ENCODE measurements at places on chromosomes 12 and 14.

DNA sequence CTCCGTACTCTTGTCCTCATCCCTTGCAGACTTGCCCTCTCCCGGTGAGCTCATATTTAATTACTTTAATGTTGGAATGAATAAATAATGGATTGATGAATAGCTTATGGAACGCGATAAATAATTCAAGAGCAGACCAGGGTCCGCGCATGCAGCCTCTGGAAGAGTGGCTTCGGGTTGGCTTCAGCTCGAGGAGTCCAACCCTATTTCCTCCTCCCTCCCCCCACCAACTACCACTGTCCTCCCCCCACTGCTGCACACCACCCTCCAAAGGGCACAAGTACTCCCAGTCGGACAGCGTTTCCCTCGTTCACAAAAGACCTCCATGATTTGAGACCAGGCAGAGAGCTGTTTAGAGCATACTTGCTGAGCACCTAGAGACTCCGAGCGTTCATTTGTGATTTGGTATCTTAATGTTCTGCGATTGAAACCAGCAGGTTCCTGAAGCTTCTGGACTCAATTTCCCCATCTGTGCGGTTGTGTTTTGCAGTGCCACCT is 647 bp upstream of the SIX1 start:
- peak; percentile 54 for DNase-seq

GRCh38 chr12:52826611-52827498 is 7.3 kb downstream of the KRT79 start:
- DNase-seq: no peak

GRCh38 chr14:25032092-25032784 is 17.7 kb downstream of the STXBP6 start:
- no peak for DNase-seq

DNA sequence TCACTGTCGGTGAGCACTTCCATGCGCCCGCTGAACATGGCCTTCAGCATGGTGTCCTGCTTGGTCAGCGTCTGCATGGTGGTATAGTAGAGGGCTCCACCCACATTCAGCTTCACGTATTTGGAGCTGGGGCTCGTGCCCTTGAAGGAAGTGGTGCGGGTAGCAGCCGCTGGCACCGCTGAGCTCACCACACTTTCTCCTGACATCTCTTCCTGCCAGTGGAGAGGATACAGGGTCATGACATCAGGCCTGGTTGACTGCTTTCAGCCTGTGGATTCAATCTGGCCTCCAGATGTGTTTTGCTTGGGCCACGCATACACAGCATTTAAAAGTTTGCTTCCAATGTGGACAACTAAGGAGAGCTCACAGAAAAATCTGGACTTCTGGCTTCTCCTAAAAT is 7.6 kb downstream of the KCTD10 start:
- no peak for DNase-seq

- no peak for DNase-seq
These were observed 16.9 kb downstream of the DHRS2 start for GRCh38 chr14:23653051-23653450.

- no peak for DNase-seq
These were observed 1.5 kb upstream of the RPAP3 start for GRCh38 chr12:47707355-47707754.

DNA sequence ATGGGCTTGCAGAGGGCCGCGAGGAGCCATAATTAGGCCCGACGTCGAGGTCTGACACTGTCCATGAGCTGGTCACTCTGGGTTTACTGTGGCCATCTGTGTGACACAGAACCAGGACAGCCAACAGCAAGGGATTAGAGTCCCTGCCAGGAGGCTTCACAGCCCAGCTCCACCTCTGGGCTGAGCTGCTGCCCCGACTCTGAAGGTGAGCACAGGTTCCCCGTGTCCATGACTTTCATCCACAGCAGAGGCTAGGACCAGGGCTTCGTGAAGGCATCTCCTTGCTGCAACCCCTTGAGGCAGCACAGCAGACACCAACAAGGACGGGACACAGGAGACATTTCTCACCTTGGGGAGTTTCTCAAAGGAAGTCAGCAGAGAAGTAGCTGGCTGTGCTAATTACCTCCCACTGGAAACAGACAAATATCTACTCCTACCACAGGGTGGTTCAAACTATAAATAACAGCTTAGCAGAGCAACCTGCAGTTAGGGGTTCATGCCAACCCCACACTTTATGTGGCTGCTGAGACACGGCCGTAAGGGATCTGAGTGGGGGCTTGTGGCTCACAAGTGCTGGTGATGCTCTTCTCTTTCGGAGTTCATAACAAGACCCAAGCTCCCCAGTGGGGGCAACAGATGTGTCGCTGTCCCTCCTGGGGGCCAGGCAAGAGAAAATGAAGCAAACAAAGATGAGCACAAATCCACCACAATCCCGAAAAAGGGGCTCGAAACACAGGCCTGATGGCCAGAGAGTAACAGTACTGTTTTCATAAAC is 29.2 kb downstream of the ZFYVE21 start:
- no peak for DNase-seq

- DNase-seq: no peak
These were observed 25.0 kb upstream of the GTF2A1 start for GRCh38 chr14:81245771-81246170.

DNA sequence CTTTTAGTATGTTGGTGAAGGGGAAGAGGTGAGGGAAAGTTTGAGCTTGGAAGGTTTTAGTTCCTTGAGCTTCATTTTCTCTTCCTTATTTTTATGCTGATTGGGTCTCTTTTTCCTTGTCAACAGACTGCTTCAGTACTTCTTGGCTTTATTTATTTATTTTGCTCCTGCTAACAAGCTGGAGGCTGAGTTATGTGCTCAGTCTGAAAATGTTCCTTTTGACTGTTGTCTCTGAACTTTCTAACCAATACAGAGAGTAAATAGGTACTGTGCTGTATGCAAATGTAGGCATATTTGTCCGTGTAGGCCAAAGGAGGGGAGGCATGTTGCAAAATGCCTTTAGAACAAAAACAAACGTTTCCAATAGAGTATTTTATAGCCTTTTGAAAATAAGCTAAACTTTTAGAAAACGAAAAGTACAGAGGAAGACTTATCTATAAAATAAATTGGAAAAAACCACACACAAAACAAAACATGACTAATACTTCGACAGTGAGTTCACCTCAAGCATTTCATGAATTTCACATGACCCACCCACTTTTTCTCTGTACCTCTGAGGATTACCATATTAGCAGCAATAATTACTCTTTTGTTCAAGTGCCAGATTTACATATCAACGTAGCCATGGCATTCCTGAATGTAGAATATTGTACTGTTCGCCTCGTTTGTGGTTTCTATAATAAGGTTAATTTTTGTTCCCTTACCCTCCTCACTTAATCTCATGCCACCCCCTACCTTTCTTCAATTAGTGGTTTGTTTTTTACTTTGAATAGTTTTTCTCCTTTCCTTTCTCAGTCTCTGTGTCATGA is 4.7 kb upstream of the CREBL2 start:
- peak; percentile 52 for DNase-seq

DNA sequence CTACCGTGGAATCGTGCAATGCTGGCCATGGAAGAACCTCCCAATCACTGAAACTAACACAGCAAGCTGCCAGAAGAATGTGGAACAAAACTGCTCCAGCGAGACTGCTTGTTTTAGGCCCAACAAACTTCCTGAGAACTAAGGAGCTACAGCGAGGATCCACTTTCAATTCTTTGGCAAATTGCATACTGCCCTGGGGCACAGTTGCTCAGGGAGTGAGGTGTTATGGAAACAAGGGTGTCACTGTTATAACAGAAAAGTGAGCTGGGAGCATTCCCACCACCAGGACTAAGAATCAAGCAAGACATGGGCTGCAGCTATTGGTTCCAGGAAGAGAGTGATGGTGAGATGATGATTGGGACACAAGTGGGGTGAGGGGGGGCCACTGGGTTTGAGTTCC is 1606.1 kb upstream of the FLRT2 start:
- no peak for DNase-seq

GRCh38 chr14:90676912-90677311 is 139.3 kb downstream of the TTC7B start:
- no peak for DNase-seq

DNA sequence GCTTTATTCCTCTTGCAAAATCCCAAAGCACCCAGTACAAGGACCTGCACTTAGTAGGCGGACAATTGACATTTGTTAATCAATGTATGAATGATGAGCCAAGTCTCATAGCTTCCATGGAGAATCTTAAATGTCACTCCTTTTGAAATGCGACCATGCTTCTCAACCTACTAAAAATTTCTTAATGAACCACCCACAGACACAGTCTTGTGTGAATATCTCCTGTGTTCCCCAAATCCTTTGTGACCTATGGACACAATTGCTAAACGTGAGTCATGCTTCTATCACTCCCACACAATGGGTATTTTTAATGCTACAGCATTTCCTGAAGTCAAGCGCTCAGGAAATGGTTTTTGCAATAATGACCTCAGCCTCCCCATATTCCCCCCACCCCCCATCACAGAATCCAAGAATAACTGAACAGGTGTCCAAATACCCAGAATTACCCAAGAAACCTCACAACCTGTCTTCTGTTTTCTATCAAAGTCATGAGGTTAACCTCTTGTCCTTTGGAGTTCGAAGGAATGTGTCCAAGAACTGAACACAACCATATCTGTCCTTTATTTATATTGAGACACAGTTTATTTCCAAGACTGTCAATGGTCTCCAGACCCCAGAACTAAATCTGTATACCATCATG is 163.6 kb upstream of the PLEKHG7 start:
- no peak for DNase-seq

DNA sequence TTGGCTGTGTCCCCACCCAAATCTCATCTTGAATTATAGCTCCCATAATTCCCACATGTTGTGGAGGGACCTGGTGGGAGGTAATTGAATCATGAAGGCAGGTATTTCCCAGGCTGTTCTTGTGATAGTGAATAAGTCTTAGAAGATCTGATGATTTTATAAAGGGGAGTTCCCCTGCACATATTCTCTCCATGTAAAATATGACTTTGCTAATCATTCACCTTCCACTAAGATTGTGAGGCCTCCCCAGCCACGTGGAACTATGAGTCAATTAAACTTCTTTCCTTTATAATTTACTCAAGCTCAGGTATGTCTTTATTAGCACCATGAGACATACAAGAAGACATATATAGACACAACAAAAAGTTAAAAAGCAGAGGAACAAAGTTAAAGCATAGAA is 120.0 kb downstream of the CPNE8 start:
- no peak for DNase-seq

DNA sequence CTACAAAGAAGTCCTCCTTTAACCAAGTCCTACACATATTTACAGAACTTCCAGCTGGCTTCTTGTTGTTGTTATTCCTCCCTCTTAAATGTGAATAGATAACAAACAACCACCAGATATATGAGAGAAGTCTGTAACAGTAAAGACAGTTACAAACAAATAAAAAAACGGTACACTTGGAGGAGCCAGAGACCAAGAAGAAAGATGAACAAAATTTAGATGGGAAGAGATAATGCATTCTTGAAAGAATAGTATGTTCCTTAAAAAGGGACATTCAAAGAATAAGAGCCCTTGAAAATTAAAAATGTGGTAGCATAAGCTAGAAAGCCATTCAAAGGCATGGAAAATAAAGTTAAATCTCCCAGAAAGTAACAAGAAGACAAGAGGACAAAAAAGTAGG is 25.9 kb downstream of the SLCO1A2 start:
- no peak for DNase-seq

DNA sequence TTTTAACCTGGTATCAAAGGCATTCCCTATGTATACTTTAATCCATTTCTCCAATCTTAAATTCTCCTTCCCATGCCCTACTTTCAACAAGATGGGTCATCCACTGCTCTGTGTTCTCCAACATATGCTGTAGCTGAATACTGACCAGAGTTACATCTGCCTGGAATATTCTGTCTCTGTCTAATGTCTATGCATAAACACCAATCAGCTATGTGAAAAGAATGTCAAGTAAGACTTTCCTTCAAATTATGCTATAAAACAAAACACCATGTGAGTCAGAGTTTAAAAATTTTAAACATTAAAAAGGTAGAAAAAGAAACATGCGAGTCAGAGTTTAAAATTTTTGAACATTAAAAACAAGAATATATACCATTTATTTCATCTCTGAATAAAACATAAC is 19.3 kb downstream of the NT5DC3 start:
- no peak for DNase-seq

GRCh38 chr12:96438330-96438729 is 38.1 kb upstream of the CDK17 start:
- DNase-seq: no peak
